ENCODE measurements at places on chromosomes 1 and 21.
A peak's percentile ranks its signal among the peaks of the same experiment; 100 is the strongest.

DNA sequence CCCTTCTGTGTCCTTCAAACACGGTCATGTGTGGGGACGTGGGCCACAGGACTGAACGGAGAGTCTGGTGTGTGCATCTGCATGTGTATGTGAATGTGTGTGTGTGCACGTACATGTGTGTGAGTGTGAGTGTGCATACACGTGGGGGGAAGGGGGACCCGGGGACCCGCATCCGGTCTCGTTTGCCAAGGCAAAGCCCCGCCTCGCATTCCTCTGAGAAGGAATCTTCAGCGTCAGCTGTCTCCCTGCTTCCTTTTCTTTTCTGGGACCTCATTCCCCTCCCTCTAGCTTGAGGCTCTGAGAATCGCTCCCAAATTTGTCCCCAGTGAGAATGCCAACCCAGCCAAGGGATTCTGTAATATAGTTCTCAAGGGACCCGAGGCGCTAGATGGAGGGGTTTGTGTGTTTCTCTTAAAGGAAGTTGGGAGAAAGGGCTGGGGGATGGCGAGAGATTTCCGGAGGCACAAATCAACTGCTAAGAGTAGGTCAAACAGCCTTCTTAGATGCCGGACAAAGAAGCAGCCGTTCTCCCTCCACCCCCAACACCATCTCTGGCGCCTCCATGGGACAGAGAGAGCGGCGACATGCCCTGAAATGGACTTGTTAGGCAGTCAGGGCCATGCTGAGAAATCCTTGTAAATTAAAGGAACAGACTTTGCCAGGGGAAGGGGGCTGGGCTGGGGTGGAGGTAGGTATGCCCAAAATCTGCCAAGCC, 6.6 kb downstream of the IFFO2 start:
- DNase-seq = peak; percentile 52

- no peak for DNase-seq
Observed at GRCh38 chr1:52601519-52601918, 652 bp upstream of the GPX7 start.

DNA sequence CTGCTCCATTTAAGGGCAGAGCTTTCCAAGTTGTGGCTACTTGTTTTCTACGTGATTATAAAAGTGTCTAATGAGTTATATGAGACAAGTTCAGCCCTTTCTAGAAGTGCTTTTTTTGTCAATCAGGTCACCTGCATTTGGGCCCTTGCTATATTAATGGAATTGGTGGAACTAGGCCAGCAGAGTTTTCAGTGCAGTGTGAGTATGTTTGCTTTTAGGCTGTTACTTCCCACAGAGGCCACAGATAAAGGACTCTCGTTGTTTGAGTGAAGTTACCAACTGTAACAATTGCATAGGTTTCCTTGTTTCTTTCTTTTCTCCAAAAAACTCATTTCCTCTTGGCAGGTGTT, 10.9 kb downstream of the SMAP2 start:
- no peak for DNase-seq

DNA sequence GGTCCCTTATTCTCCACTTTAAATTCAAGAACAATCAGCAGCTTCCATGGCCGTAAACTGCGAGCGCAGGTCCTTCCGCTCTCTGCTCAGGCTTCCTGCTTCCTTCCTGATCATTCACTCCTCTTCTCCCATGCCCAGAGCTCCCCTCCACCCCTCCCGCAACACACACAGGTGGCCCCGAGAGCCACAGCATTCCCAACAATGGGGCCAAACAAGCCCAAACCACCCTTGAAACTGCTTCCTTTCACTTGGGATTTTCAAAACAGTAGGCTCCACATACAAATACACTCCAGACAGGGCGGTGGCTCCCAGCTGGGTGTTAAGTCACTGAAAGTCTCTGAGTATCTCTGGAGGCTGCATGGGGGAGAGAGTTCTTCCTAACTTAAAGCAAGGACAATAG, 11.4 kb downstream of the FAM89A start:
- no peak for DNase-seq

DNA sequence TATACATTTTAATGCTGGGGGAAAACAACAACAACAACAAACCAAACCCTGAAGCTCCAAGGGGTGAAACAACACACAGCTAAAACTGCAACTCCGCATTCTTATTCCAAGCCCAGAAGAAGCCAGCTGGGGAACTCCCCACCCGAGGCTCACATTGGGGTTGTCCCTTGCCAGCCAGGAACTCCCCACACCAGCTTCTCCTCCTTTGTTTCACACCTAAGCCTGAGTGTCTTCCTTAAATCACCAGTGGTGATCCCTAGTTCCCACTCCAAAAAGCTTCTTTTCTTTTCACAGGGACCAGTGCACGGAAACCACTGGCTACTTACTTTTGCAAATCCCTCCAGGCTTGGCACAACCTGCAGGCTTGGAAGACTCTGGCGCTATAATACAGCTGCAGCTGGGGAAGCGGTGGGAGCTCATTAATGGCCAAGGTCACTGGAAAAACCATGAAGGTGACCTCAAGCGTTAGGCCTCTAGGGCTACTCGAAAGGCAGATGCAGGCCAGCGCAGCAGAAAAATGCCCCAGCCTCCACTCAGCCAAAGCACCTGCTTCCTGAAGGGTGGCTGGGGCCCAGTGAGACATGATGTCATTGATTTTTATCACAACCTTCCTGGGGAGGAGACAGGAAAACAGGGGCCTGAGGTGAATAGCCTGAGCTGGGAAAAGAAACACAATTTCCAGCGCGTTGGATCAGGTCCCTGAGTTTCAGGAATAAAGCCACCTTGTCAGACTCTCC, 40.1 kb downstream of the TLR5 start:
- DNase-seq = no peak

DNA sequence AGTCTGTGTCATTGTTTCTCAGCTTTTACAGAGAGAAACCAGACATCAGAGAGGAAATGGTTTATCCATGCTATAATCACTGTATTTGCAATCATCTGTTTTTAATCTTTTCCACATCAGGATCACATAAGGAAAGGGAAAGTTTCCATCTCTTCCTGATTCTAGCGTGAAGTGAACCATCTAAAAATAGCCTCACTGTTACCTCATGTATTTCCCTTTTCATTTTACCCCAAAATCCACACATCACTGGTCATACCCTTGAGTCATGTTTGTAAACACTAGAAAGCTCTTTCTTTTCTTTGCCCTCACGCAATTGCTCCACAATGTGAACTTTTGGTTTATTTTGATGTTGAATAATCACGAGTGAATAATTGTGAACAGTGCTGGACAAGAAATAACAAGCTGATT, 146.0 kb downstream of the PLA2G4A start:
- peak; percentile 80 for DNase-seq

GRCh38 chr1:24725209-24725651, 20.0 kb upstream of the CLIC4 start:
- no peak for DNase-seq

DNA sequence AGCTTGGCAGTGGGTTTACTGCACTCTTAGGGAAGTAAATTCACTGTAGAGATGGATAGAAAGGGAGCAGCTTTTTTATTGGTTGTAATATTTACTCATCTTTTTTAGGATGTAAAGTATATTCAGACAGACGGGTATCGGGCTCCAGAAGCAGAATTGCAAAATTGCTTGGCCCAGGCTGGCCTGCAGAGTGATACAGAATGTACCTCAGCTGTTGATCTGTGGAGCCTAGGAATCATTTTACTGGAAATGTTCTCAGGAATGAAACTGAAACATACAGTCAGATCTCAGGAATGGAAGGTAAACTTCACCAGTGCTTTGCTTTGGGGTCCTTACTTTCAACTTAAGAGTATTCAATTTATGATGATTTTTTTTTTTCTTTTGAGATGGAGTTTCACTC, 3.2 kb downstream of the UHMK1 start:
- no peak for DNase-seq

DNA sequence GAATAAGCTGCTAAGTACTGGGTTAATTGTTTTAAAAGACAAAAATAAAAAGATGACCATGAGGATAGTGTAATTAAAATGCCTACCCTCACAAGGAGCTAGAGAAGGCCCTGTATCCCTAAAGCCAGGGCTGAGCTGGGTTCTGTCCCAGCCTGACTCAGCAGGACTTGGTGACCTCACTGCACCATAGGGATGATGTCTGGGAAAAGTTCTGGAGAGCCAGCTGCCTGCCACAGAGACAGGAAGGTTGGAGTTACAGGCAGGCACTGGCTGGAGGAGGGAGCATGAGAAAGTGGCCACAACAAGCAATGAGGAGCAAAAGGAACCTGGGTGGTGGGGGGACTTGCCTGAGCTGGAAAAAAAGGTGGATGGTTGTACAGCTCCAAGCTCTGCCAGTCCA, 5.7 kb upstream of the TNR start:
- no peak for DNase-seq
